NCI-H187 (cell line): ENCODE measurements at places on chromosomes 5 and 9.

GRCh38 chr5:107359033-107359915 is 311.5 kb downstream of the EFNA5 start:
- DNase-seq: no peak

DNA sequence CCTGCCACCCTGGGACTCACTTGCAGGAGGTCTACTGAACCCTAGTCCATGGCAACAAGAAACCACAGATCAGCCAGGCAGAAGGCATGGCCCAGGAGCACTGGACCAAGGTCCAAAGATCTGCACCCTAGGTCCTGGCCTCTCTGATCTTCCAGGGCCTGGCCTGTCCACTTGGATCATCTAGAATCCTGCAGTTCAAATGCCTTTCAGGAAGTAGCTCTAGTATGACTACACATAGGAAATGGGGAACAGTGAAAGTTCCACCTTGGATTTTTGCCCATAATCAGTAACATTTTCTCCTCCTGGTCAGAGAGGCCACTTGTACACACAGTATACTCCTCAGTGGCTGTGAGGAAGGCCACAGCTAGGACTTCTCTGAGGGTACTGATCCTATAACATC is 11.5 kb downstream of the ANXA6 start:
- DNase-seq: no peak

DNA sequence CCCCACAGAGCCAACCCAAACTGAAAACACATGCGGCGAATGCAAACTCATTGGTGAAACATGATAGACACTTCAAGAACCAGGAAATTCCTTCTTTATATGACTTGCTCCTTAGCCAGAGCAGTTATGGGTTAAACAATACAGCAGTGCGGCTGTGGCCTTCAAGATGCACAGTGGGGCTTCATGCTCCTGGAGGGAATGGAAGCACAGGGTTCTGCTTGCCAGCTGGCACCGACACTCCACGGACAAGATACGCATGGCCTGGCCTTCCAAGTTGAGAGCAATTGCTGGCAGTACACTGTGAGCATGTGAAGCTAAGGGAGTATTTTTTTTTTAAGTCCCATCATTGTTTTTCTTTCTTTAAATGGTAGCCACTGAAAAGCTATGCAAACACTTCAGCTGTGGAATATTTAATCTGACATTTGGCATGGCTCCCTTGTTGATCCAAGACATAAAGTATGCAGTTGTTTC is 451.6 kb upstream of the CD180 start:
- DNase-seq: peak; percentile 70

DNA sequence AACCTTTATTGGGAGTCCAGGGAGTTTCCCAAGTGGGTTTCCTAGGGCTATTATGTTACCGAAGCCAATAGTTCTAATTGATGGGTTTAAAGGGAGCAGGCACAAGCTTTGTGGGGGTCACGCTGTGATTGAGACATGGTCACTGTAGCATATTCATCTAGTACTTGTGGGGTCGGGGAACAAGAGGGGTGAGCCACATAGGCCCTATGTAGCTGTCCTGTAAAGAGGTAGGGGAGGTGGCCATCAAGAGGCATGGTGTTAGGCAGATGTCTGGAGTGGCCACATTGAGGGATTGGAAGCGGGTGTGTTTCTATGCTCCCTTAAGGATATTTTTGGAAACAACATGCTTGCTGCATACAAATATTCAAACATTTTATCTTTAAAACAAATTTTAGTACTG is 50.1 kb downstream of the EXOSC2 start:
- no peak for DNase-seq

DNA sequence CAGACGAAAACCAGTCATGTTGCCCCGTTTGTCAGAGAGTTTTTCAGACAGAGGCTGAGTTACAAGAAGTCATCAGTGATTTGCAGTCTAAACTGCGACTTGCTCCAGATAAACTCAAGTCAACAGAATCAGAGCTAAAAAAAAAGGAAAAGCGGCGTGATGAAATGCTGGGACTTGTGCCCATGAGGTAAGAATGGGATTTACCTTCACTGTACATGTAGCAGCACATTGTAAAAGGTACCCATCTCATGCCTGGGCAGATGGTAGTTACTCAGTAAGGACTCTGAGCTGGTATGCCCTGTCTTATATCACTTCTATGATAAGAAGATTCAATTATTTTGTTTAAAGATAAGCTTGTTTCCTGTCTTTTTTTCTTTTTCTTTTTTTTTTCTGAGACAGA is 38.8 kb downstream of the RAD50 start:
- no peak for DNase-seq

DNA sequence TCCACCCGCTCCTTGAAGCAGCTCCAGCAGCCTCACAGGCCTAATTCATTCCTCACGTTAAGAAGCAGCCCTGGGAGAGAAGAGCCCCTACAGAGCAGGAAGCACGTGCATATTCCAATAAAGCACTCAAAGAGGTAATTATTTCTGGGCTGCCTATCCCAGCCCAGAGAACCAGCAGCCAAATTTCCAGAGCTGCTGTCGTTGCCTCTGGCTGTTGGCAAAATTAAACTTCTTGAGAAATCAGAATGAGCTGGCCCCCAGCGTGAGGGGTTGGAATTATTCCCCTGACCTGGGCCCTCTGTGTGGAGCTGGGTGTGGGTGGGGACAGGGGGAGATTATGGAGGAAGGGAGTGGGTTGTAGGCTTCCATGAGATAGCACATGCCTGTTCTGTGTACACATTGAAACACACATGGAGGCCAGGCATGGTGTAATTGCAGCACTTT is 86.8 kb upstream of the HSPA9 start:
- no peak for DNase-seq

DNA sequence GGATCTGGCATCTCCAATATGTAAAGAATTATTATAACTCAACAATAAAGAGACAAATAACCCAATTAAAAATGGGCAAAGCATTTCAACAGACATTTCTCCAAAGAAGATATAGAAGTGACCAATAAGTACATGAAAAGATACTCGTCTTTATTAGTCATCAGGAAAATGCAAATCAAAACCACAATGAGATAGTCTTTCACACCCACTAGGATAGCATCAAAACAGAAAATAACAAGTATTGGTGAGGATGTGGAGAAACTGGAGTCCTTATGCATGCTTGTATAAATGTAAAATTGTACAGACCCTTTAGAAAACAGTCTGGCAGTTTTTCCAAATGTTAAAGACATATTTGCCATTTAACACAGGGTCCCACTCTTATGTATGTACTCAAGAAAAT is 39.1 kb upstream of the ITGA1 start:
- no peak for DNase-seq
